ENCODE measurements at places on chromosomes 7 and 10.
A peak's percentile ranks its signal among the peaks of the same experiment; 100 is the strongest.

GRCh38 chr10:57303566-57303965, 942.5 kb upstream of the ZWINT start:
- no peaks in the 10 kb centered on the region for H3K4me1 ChIP-seq
- H3K4me3 ChIP-seq, result no peak overlapping the region
- no peak overlapping the region for H3K27ac ChIP-seq
- no peak for ATAC-seq
- H3K36me3 ChIP-seq, result no peaks in the 10 kb centered on the region

- no peaks in the 10 kb centered on the region for H3K27me3 ChIP-seq
- H3K36me3 ChIP-seq, result no peaks in the 10 kb centered on the region
- peaks cover 39% of the 10 kb centered on the region for H3K4me1 ChIP-seq
- peak overlapping the region; percentile 81 for H3K27ac ChIP-seq
Observed at GRCh38 chr7:108134486-108134885, 4.3 kb upstream of the LAMB4 start.

- no peak overlapping the region for H3K4me3 ChIP-seq
- H3K27ac ChIP-seq, result no peak overlapping the region
- no peaks in the 10 kb centered on the region for H3K4me1 ChIP-seq
- ATAC-seq, result no peak
Observed at GRCh38 chr7:77989981-77990566, 191.5 kb downstream of the PHTF2 start.

- H3K4me3 ChIP-seq, result no peak overlapping the region
- H3K36me3 ChIP-seq, result no peaks in the 10 kb centered on the region
- ATAC-seq, result no peak
- no peaks in the 10 kb centered on the region for H3K4me1 ChIP-seq
- no peak overlapping the region for H3K27ac ChIP-seq
- no peaks in the 10 kb centered on the region for H3K27me3 ChIP-seq
Observed at GRCh38 chr7:124390301-124390700, 357.4 kb upstream of the TMEM229A start.

DNA sequence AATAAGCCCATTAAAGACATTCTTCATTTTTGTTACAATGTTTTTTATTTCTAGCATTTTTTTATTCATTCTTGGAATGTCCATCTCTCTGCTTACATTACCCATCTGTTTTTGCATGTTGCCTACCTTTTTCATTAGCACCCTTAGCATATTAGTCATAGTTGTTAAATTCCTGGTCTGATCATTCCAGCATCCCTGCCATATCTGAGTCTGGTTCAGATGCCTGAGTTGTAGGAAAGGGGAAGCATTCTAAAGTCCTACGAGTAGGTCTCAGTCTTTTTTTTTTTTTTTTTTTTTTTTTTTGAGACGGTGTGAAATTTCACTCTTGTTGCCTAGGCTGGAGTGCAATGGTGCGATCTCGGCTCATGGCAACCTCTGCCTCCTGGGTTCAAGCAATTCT, 19.7 kb upstream of the NRF1 start:
- no peak overlapping the region for H3K4me3 ChIP-seq
- peaks cover 7% of the 10 kb centered on the region for H3K36me3 ChIP-seq
- no peaks in the 10 kb centered on the region for H3K4me1 ChIP-seq

DNA sequence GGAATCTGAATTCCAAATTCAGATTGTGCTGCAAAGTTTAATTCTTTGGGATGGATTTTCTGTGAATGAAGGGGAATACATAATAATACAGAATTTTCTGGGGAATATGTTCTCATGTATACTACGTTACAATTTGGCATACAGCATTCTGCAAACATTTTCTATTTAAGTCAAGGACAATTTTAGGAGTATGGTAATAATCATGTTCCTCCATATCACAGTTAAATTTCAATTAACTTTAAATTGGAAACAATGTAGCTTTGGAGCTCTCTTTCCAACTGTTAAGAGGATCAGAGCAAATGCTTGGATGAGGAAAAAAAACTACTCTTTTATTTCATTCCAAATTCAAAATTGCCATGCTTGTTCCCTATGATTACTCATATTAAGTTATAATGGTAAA, 217.5 kb downstream of the JAZF1 start:
- no peaks in the 10 kb centered on the region for H3K27me3 ChIP-seq
- H3K4me1 ChIP-seq, result peaks cover 20% of the 10 kb centered on the region
- no peak for ATAC-seq
- H3K36me3 ChIP-seq, result peaks cover 26% of the 10 kb centered on the region
- no peak overlapping the region for H3K27ac ChIP-seq

GRCh38 chr7:98084631-98085030, 22.0 kb upstream of the LMTK2 start:
- H3K4me3 ChIP-seq, result no peak overlapping the region
- ATAC-seq, result no peak

GRCh38 chr7:123351516-123352505, 152.0 kb upstream of the SLC13A1 start:
- H3K4me1 ChIP-seq, result no peaks in the 10 kb centered on the region
- no peak for ATAC-seq
- H3K4me3 ChIP-seq, result no peak overlapping the region
- no peak overlapping the region for H3K27ac ChIP-seq
- H3K36me3 ChIP-seq, result no peaks in the 10 kb centered on the region
- H3K27me3 ChIP-seq, result no peaks in the 10 kb centered on the region

GRCh38 chr10:22553452-22553995, 160.9 kb downstream of the PIP4K2A start:
- no peaks in the 10 kb centered on the region for H3K27me3 ChIP-seq
- peaks cover 24% of the 10 kb centered on the region for H3K36me3 ChIP-seq
- no peak overlapping the region for H3K27ac ChIP-seq
- no peak overlapping the region for H3K4me3 ChIP-seq

- no peak overlapping the region for H3K27ac ChIP-seq
- H3K4me3 ChIP-seq, result no peak overlapping the region
- ATAC-seq, result no peak
- H3K4me1 ChIP-seq, result no peaks in the 10 kb centered on the region
- no peaks in the 10 kb centered on the region for H3K27me3 ChIP-seq
Observed at GRCh38 chr7:147022056-147022455, 905.5 kb downstream of the CNTNAP2 start.

DNA sequence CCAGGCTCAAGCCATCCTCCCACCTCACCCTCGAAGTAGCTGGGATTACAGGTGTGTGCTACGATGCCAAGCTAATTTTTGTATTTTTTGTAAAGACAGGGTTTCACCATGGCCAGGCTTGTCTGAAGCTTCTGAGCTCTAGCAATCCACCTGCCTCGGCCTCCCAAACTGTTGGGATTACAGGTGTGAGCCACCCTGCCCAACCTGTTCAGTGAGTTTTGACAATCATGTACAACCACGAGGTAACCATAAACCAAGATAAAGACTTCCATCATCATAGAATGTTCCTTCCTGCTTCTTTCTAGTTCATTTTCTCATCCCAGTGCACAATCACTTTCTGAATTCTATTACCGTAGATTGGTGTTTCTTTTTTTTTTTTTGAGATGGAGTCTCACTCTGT, 30.5 kb upstream of the MKRN1 start:
- ATAC-seq, result no peak
- no peaks in the 10 kb centered on the region for H3K36me3 ChIP-seq
- no peaks in the 10 kb centered on the region for H3K4me1 ChIP-seq
- H3K27ac ChIP-seq, result no peak overlapping the region
- no peaks in the 10 kb centered on the region for H3K27me3 ChIP-seq

GRCh38 chr7:19302731-19303130, 157.5 kb upstream of the FERD3L start:
- H3K27ac ChIP-seq, result no peak overlapping the region
- no peaks in the 10 kb centered on the region for H3K36me3 ChIP-seq
- ATAC-seq, result no peak
- no peaks in the 10 kb centered on the region for H3K27me3 ChIP-seq
- H3K4me3 ChIP-seq, result no peak overlapping the region

DNA sequence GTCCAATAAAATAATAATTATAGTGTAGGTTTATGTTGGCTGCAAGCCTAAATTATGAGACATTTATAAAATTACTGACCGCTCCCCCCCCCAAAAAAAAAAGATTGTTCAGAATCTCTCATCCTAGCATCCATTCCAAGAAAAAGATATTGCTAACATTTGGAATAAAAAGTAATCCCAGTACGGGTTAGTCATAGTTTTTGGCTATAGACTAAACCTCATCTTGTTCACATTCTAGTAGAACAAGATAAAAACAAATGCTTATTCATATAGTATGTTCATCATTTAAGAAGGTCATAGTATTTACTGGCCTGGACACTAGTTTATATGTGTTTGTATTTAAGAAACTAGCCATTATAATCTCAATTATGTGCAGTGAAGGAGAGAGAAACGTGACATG, 44.0 kb downstream of the ADK start:
- no peak overlapping the region for H3K27ac ChIP-seq
- H3K4me3 ChIP-seq, result no peak overlapping the region
- no peaks in the 10 kb centered on the region for H3K36me3 ChIP-seq
- ATAC-seq, result no peak
- peaks cover 60% of the 10 kb centered on the region for H3K4me1 ChIP-seq
- no peaks in the 10 kb centered on the region for H3K27me3 ChIP-seq

GRCh38 chr10:66752714-66753113, 173.1 kb upstream of the LRRTM3 start:
- no peak overlapping the region for H3K27ac ChIP-seq
- ATAC-seq, result no peak
- no peak overlapping the region for H3K4me3 ChIP-seq

GRCh38 chr10:608331-609261, 80.9 kb downstream of the DIP2C start:
- peaks cover 42% of the 10 kb centered on the region for H3K27me3 ChIP-seq
- H3K4me3 ChIP-seq, result no peak overlapping the region
- H3K4me1 ChIP-seq, result no peaks in the 10 kb centered on the region
- H3K36me3 ChIP-seq, result no peaks in the 10 kb centered on the region
- no peak overlapping the region for H3K27ac ChIP-seq
- ATAC-seq, result no peak

DNA sequence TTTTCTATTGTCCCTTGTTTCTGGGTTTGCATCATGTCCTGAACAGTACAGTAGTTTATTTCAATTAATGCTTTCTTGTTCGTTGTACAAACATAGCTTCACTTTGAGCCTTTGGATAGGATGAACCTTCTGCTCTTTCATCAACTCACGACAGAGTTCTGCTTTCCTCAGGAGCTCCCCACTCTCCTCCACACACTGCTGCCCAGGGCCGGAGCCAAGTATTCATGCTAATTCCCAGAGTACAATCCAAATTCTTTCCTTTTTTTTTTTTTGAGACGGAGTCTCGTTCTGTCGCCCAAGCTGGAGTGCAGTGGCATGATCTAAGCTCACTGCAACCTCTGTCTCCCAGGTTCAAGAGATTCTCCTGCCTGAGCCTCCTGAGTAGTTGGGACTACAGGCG, 7.5 kb upstream of the NUP205 start:
- no peaks in the 10 kb centered on the region for H3K4me1 ChIP-seq
- ATAC-seq, result no peak
- H3K27me3 ChIP-seq, result peaks cover 9% of the 10 kb centered on the region
- no peak overlapping the region for H3K27ac ChIP-seq
- H3K4me3 ChIP-seq, result no peak overlapping the region

DNA sequence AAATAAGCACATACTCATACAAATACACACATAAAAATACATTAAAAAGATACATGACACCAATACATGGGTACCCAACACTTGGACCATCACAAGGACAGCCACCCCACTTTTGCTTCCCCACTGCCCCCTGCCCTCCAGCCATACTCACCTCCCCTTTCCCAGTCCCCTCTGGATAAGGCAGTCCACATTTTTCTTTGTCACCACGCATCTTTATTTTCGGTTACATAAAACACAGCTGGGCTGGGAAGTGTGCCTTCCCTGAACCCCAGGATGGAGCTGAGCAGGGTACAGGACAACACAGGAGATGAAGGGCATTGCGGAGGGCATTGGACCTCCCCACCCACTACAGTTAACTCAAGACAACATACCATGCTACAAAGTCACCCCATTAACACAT, 1.1 kb upstream of the HOXA3 start:
- H3K27ac ChIP-seq, result no peak overlapping the region
- peaks cover 99% of the 10 kb centered on the region for H3K27me3 ChIP-seq
- H3K4me1 ChIP-seq, result peaks cover 46% of the 10 kb centered on the region
- no peak for ATAC-seq
- H3K36me3 ChIP-seq, result peaks cover 4% of the 10 kb centered on the region

DNA sequence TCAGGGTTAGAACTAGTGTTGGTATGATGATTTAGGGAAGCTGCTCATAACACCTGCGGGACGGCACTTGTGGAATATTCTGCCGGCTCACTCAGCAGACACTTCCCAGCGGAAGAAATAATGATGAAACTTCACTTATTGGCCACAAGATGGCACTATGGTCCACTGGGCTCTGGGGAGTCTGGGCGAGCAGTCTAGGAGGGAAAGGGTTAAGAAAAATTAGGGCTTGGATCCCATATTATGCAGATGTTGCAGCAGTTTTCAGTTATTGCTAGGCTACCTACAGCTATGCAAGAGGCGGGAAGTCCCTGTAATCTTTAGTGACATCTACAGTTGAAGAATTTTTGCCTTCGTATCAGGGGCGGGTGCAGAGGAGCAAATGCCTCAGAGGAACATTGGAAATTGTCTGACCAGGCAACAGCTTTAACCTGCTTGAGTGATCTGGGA, 238.7 kb upstream of the PRSS58 start:
- no peak for ATAC-seq
- H3K4me3 ChIP-seq, result no peak overlapping the region
- peaks cover 65% of the 10 kb centered on the region for H3K27me3 ChIP-seq
- no peaks in the 10 kb centered on the region for H3K36me3 ChIP-seq

- H3K4me3 ChIP-seq, result no peak overlapping the region
- H3K36me3 ChIP-seq, result no peaks in the 10 kb centered on the region
- peaks cover 20% of the 10 kb centered on the region for H3K27me3 ChIP-seq
- H3K4me1 ChIP-seq, result no peaks in the 10 kb centered on the region
Observed at GRCh38 chr7:117346161-117346560, 23.3 kb upstream of the WNT2 start.

- H3K4me1 ChIP-seq, result peaks cover 6% of the 10 kb centered on the region
- H3K4me3 ChIP-seq, result no peak overlapping the region
- no peak overlapping the region for H3K27ac ChIP-seq
- no peaks in the 10 kb centered on the region for H3K36me3 ChIP-seq
Observed at GRCh38 chr10:4352414-4352961, 473.5 kb upstream of the AKR1E2 start.

DNA sequence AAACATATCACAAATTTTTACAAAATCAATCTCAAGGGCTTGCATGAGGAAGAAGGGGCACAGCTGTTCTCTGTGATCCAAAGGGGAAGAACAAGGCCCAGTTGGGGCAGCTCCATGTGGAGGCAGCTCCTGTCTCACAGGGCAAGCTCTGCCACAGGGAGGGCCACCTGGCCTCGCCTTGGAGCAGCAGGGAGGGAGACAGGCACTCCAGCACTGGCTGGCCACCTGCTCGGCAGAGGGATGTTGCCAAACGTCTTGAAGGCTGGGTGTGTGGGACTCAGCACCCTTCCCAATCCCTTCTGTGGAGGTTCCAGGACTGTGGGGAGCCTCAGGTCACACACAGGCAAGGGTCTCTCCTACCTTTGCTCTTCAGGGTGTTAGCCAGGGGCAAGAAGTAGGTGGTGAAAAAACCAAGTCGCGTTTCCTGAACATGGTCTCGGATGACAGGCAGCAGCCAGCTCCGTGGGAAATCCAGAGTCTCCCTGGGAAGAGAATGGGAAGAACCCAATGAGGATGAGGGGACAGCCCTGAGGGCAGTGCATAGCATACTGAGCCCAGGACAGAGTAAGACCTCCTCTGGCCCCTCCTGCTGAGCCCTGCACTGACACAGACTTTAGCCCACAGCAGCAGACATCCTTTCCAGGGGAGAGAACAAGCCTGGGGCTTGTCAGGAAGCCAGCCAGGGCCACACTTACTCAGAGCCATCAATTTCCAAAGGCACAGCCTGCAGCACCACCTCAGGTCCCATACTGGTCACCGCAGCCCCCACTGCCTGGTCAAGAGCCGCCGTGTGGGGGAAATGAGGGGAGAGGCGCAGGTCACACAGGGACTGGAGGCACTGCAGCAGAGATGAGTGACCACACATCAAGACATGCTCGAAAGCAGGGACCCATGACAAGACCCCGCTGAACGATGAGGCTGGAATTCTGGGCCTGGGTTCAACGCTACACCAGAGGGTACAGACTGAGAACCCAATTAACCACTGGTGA, 21.9 kb downstream of the RRP12 start:
- no peak overlapping the region for H3K4me3 ChIP-seq
- H3K27ac ChIP-seq, result no peak overlapping the region
- H3K4me1 ChIP-seq, result no peaks in the 10 kb centered on the region
- no peak for ATAC-seq
